ENCODE measurements at places on chromosomes 5 and 9.

DNA sequence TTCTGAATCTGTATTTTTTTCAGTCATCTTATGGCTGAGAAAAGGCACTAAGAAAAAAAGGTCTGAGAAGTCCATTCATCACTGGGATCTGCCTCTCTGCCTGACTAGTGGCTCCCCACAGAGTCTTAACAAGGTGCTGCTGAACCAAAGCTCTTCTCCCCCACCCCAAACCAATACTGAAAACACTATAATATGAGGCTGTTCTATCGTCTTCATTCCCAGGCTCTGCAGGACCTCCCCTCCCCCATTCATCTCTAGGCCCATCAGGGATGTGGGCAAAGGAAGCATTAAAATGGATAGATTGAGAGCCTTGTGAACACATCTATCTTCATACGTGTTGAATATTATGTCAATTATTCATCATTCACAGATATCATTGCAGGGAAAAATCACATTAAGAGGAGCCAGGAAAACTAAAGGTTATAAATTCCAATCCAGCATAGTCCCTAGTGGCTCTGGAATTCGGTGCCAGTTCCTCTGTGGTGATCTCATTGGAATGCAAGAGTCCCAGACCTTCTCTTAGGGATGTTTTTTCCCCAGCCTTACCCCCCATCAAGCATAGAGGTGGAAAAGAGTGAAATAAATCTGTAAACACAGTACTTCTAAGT lies 44.3 kb upstream of the GPR151 start:
- no peak for DNase-seq

GRCh38 chr5:172413601-172414171 lies 40.6 kb downstream of the SH3PXD2B start:
- no peak for DNase-seq

DNA sequence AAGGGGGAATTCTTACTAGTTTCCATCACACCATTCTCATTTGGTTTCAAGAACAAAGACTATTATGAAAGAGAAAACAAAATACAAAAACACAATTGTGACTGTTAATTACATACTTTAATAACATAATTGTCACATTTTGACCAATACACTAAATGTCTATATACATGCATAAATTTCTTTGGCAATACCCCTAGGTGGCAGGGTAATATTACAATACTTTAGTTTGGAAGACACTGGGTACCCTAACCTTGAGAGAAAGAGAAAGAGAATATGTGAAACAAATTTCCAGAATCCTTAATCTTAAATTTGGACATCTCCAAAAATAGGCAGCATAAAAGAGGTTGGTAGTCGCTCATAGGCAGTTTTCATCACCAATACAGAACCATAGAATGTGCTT lies 619.6 kb upstream of the ADAMTS16 start:
- DNase-seq, result no peak

DNA sequence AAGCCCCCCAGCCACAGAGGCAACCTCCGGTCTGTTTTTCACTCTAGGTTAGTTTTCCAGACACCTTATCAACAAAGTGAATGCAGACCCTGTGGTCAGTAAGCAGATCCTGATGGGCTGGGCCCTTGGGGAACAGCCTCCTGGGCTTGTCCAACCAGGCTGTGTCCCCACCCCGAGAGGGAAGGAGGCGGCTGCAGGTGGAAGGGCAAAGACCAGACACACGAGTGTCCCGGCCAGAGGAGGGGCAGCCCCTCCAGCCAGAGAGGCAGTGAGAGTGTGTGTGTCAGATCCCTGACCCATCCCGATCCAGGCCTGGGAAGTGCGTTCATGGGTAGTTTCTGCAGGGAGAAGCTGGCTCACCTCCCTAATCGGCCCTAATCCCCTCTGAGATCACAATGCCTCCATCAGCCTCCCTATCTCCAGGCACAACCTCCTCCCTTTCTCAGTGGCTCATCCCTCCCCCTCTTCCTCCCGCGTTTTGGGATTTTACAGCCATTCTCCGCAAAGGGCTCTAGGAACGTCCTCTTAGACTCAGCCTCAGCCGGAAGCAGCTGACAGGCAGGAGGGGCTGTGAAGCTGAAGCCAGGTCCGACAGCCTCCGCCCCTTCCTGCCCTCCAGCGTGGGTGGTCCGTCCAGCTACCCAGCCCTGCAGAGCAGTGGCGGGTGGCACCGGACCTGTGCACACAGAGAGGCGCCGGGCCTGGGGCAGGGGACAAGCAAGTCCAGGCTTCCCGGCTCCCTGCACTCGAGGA lies 9.7 kb downstream of the SLC12A7 start:
- no peak for DNase-seq

DNA sequence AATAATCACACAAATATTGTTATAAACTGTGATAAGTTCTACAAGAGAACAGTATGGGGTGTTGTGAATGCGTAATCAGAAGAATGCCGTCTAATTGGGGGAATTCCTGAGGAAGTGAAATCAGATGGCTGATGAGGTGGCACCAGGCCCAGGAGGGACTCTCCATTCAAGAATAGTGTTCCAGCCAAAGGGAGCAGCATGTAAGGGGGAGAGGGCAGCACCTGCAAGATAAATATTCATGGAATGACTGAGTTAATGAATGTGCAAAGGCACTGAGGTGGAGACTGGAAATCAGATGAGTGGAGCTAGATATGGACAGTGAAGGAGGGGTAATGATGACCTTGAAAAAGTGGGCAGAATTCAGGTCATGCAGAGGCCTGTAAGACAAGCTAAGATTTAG lies 250.6 kb downstream of the ARRDC3 start:
- DNase-seq, result no peak

DNA sequence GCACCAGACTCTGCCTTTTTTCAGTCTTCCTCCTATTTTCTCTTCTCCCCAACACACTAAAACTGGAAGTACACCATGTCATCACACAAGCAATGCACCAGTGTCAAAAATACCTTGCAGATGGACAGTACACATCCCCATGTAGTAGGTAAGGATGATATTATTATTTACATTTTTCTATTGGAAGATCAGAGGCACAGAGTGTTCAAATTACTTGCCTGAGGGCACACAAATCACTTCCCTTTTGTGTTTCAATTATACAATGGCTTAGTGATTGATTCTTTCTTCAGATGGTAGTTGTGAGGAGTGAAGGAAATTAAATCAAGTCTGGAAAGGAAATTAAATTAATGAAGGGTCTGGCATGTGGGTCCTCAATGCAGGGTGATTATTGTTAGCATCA lies 39.6 kb downstream of the CTSL start:
- no peak for DNase-seq

GRCh38 chr9:92378865-92379560 lies 25.4 kb downstream of the OGN start:
- no peak for DNase-seq

DNA sequence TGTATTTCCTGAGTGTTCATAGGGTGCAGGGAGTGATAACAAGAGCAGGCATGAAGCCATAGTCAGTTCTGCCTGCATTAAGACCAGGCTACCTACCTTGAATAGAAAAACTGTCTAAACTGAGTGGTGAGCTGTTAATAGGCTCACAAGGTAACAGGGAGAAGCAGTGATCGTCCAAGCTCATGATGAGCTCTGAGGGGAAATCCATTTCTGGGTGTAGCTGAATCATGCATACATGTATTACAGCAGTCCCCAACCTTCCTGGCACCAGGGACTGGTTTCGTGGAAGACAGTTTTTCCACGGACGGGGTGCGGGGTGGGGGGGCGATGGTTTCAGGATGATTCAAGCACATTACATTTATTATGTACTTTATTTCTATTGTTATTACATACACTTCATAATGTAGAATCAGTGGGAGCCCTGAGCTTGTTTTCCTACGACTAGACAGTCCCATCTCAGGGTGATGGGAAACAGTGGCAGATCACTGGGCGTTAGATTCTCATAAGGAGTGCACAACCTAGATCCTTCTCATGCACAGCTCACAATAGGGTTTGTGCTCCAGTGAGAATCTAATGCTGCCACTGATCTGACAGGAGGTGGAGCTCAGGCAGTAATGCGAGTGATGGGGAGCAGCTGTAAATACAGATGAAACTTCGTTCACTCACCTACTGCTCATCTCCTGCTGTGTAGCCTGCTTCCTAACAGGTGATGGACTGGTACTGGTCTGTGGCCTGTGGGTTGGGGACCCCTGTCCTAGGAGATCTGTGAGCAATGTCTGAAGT lies 100.0 kb upstream of the IL6ST start:
- no peak for DNase-seq

- no peak for DNase-seq
Measured at GRCh38 chr5:148751025-148751424, 75.4 kb upstream of the ADRB2 start.

DNA sequence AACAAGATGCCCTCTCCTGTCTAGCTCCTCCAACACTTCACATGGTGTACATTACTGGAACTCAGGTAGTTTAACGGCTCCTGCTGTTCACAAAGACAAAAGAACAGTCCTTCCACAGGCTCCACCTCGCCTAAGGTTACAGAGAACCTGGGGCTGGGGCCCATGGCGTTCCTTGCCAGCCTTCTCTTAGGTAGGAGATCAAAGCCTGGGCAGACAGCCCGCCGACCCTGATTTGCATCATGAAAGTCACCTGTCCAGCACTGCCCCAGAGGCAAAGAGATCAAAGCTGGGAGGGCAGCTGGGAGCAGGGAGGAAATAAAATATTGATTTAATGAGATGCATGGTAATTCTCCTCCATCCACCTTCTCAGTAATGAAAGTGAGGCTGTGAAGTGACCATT lies 115.0 kb upstream of the SLIT3 start:
- DNase-seq, result no peak

GRCh38 chr5:67030289-67031056 lies 166.1 kb downstream of the CD180 start:
- DNase-seq, result no peak

DNA sequence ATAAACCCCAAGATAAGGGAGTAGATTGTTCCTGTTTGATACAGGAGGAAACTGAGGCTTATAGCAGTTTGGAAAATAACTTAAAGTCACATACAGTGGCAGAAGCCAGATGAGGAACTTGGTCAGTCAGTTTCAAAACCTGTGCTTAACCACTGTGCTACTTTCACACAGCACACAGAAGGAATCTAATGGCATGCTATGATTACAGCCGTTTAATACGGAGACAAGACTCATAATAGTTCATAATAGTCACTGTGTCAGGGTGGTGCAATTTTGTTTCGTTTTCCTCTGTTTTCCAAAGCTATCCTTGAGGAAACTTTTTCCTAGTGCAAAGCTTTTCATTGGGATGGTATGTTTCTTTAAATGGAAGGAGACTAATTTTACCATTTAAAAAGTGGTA lies 112.3 kb downstream of the GCNT1 start:
- no peak for DNase-seq

GRCh38 chr9:122126331-122127261 lies 33.0 kb downstream of the NDUFA8 start:
- no peak for DNase-seq
